ENCODE measurements at places on chromosomes 1 and 21.

GRCh38 chr1:8021676-8022266, 4.3 kb downstream of the ERRFI1 start:
- no peak for DNase-seq

- no peak for DNase-seq
Measured at GRCh38 chr21:44751799-44752636, 40.6 kb upstream of the TSPEAR start.

GRCh38 chr1:226712742-226713419, 26.2 kb downstream of the ITPKB start:
- no peak for DNase-seq

- DNase-seq, result no peak
Measured at GRCh38 chr1:187938092-187938491, 1109.3 kb downstream of the PLA2G4A start.

GRCh38 chr21:40768056-40768455, 78.9 kb downstream of the DSCAM start:
- no peak for DNase-seq

DNA sequence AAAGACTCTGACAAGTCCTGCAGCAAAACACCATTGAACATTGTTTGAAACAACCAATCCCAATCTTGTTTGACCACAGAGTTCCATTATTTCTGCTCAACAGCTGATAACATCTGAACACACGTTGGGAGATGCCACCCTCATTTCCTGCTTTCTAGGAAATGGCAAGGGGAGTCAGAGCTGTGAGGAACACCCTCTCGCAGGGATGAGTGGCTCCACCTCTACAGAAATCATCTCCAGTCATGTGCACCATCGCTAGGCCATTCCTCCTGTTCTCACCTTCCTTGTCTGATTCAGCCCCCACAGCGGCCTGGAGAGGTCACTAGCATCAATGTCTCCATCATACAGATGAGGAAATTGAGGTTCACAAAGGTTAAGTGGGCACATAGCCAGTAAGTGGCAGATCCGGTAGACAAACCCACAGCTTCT, 22.4 kb upstream of the RUNX3 start:
- no peak for DNase-seq

GRCh38 chr1:65011983-65012382, 45.6 kb upstream of the JAK1 start:
- DNase-seq, result no peak

- no peak for DNase-seq
Measured at GRCh38 chr1:76268341-76268740, 193.8 kb downstream of the ST6GALNAC3 start.

GRCh38 chr1:28295936-28296335, 32.9 kb upstream of the MED18 start:
- DNase-seq, result no peak

GRCh38 chr1:232664844-232665777, 35.2 kb upstream of the SIPA1L2 start:
- no peak for DNase-seq

- no peak for DNase-seq
Measured at GRCh38 chr1:89519779-89520358, 4.8 kb upstream of the LRRC8B start.

DNA sequence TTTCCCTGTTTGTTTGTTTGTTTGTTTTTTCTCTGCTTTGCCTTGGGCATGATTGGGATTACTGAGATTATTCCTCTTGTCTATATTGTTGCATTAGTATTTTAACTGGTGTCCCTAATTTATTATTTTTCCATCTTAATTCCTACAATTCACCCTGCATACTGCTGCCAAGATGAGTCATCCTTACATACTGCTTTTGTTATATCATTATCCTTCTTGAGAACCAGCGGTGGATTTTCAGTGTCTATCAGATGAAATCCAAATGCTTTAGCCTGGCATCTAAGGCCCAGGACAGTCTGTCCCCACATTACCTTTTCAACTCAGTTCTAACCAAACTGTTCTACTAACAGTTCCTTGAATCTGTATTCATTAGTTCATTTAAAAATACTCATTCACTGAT, 101.7 kb downstream of the OLFML2B start:
- DNase-seq, result no peak

- DNase-seq, result no peak
Measured at GRCh38 chr1:179353546-179353945, 12.2 kb upstream of the AXDND1 start.

GRCh38 chr1:114428083-114428754, 82.8 kb downstream of the TRIM33 start:
- DNase-seq, result no peak

- DNase-seq, result no peak
Measured at GRCh38 chr1:223216074-223216473, 73.0 kb upstream of the TLR5 start.

- no peak for DNase-seq
Measured at GRCh38 chr1:183600634-183601033, 10.4 kb upstream of the NCF2 start.

- DNase-seq, result no peak
Measured at GRCh38 chr1:165773324-165773965, 4.8 kb upstream of the TMCO1 start.

DNA sequence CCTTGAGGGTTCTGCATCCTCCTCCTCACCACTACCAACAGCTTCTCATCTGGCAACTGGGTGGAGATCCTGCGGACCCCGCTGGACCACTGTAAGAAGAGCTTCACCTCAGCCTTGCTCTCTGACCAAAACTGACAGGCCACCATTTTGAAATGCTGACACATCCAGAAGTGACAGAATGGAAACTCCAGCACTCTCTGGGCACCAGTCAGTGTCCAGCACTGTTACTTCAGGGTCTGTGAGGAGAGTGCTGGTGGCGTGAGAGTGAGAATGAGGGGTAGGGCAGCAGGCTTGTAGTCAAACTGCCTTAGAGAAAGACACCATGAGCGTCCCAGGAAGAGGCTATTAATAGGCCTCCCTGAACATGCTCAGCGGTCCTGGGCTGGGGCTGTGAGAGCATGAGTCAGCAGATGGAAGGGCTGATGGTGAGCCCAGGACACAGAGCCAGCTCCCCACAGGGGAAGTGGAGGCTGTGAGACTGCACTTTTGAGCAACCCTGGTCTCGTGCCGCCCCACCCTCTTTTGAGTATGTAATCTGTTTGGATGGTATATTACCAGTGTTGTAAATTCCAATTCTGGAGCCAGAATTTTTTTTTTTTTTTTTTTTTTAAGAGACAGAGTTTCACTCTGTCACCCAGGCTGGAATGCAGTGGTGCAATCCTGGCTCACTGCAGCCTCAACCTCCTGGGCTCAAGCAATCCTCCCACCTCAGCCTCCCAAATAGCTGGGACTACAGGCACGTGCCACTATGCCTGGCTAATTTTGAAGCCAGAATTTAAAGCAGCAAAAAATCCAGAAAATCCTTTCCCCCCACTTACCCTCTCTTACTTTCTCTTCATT, 34.4 kb upstream of the SLC30A1 start:
- DNase-seq, result no peak

- no peak for DNase-seq
Measured at GRCh38 chr1:180165509-180166435, 11.1 kb downstream of the QSOX1 start.

- DNase-seq, result peak; percentile 36
Measured at GRCh38 chr1:198681831-198682759, 43.3 kb downstream of the PTPRC start.

DNA sequence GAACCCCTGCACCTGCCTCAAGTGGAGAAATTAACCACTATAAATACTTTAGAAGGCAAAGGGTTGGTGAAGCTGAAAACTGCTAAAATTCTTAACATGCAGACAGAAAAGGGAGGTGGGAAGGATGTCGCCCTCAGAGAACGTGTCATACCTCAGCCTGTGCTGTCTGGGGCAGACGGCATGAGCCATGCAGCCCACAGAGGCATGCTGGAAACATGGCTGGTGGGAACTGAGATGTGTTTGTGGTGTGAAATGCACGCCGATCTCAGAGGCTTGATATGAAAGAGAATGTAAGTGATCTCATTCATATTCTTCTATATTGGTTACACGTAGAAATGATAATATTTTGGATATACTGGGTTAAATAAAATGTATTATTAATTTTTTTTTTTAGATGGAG, 16.3 kb downstream of the AGPAT3 start:
- no peak for DNase-seq
